Right forelimb (tissue), 1 donor: ENCODE measurements at places on chromosomes 6 and 20.
A peak's percentile ranks its signal among the peaks of the same experiment; 100 is the strongest.

DNA sequence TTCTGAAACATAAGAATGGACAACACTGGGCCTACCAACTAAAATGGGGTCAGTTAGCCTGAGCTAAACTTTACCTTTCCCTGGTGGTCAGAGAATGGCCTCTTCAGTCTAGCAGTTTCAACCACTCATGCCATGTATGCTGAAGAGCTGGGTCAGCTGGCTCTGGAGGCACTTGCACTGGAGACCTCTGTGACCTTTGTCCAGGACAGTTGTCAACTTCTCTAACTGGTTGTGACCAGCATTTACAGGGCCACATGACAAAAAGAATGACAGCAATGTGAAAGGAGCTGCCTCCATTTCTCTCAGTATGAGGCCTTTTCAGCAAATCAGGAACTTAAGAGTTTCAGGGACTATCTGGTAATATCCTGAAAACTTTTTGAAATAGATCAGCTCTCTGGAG is 59.9 kb upstream of the TMEM30A start:
- no peak for DNase-seq

DNA sequence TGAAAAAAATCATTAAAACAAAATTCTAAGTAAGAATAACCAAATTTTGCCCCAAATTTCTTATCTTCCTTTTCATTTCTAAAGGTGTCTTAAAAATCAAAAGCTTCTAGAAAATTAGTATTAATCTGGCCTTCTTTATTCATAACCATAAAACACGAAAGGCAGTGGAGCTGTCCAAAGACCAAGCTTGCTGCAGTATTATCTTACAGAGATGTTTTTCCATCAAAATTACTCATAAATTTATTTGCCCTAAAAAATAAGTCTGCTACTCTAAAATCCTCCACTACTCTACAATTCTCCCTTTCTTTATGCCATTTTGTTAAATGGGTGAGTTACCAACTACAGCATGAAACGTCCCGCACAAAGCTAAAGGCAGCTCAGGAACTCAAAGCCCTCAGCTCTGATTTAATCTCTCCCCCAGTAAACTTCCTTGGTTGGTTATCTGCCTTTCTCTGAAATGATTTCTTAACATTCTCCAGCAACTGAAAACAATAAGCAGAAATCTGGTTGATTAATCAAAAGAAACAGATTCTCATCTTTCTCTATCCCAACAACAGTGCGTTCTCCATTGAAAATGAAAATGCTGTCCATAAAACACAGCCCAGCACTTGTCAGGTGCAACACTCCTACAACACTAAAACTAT is 2.1 kb downstream of the USP49 start:
- DNase-seq = no peak

GRCh38 chr6:155955038-155955437 is 499.4 kb upstream of the NOX3 start:
- no peak for DNase-seq

GRCh38 chr6:126665551-126665950 is 325.6 kb downstream of the CENPW start:
- no peak for DNase-seq

- no peak for DNase-seq
Observed at GRCh38 chr6:134190883-134191282, 127.0 kb downstream of the SGK1 start.

GRCh38 chr6:5139828-5140771 is 55.0 kb downstream of the PPP1R3G start:
- no peak for DNase-seq

DNA sequence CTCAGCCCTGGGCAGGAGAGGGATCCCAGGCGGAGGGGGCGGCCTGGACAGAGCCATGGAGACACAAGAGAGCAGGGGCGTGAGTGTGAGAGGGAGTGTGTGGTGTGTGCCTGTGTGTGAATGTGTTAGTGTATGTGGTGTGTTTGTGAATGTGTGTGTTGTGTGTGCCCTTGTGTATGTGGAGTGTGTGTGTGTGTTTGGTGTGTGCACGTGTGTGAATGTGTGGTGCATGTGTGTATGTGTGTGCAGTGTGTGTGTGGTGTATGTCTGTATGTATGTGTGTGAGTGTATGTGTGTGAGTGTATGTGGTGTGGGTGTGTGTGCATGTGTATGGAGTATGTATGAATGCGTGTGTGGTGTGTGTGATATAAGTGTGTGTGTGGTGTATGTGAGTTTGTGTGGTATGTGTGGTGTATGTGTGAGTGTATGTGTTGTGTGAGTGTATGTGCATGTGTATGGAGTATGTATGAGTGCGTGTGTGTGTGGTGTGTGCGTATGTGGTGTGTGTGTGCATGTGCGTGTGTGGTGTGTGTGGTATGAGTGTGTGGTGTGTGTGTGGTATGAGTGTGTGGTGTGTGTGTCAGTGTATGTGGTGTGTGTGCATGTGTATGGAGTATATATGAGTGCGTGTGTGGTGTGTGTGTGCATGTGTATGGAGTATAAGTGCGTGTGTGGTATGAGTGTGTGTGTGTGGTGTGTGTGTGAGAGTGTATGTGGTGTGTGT is 175.2 kb upstream of the AFDN start:
- no peak for DNase-seq

- no peak for DNase-seq
Observed at GRCh38 chr6:96943555-96944215, 19.2 kb downstream of the KLHL32 start.

- no peak for DNase-seq
Observed at GRCh38 chr6:52642368-52642767, 28.5 kb upstream of the TMEM14A start.

GRCh38 chr6:150079604-150080003 is 10.7 kb upstream of the ULBP3 start:
- peak; percentile 45 for DNase-seq

GRCh38 chr6:135866445-135867123 is 15.1 kb downstream of the PDE7B start:
- no peak for DNase-seq

DNA sequence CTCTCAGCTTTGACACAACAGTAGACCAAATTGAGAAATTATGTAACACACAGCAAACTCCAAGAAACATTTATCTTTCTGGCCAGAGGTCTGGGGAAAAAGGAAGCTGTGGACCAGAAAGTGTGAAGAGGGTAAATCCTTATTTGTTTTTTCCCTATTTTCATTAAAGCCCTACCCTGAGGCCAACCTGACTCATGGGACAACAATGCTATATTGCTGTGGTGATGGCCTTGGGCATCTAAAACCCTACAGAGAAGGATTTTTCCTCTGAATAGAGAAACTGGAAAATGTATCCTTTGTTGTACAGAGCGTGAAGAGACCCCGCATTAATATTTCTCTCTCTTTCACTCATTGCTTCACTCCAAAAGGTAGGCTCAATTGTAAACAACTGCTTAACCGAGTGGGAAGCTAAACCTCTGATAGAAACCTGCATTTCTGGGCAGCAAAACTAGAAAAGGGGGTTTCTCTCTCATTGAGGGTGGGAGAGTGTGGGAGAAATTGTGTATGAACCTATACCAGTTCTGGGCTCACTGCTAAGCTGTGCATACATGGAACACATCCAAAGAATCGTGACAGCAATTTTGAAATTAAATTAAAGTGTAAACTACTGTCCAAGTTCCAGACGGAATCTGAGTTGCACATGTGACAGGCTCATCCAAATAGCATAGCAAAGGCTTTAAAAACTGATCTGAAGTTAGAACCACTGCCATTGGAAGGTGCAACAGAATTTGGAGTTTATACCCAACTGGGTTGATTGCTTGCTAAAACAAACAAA is 175.5 kb downstream of the CLVS2 start:
- DNase-seq = no peak

GRCh38 chr6:130381012-130381411 is 15.2 kb downstream of the TMEM200A start:
- DNase-seq = no peak

GRCh38 chr20:46371656-46372055 is 34.8 kb downstream of the ELMO2 start:
- DNase-seq = no peak

DNA sequence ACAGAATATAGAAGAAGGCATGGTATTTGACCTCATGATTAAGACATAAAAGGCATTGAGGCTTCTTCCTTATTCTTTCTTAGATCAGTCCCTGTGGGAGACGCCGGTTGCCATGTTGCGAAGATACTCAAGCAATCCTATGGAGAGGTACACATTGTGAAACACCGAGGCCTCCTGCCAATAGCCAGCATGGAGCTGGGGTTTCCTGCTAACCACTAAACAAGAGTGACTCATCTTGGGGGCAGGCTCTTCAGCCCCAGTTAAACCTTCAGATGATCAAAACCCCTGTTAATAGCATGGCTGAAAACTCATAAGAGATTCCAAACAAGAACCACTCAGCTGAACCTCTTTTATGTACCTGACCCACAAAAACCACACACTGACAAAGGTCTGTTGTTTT is 478.8 kb downstream of the CD83 start:
- no peak for DNase-seq

DNA sequence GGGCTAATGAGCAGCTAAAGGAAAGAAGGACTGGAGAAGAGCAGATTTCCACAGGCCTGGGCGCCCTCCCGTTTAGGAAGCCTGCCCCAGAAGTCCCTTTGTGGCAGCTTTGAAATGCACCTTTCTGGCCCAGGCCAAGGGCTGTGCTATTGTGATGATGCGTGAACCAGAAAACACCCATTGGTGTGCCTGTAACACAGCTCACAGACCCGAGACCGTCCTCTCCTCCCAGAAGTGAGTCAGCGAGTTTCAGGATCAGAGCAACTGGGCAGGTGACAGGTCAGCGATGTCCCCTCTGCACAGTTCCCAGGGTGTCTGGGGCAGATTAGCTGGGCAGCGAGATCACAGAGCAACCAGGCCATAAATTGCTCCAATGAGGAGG is 71.9 kb upstream of the SULF2 start:
- no peak for DNase-seq

GRCh38 chr6:10411971-10412460 is 2.9 kb downstream of the TFAP2A start:
- DNase-seq = no peak

DNA sequence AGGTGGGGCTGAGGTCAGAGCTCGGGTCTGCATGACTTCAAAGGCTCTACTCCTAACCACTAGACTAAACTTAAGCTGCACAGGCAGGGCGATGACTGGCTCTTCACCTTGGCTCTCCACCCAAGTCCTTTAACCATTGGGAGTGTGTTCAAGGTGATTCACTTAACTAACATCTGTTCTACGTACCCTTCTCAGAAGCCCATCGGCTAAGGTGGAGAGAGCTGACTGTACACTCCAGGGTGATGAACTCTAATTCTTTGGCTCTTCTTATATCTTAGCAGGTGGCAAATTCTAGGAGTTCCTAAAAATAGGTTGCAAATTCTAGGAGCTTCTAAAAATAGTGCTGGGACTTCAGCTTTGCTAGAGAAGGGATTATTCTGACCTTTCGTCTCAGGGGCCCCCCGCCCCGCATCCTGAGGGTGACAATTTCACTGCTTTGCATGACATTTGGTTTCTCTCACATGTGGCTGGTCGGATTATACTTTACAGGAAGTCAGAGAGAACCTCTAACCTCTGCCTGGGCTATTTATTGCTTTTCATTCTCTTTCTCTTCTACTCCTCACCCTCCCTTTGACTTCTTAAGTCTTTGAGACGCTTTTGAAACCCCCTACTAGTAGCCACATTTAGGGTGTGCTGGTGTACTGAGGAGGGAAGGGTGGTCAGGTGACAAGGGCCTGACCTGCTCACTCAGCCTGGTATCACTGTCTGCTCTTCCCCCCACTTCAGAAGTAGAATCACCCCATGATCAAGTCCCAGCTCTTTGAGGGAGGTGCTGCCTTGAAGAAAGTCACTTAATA is 55.5 kb downstream of the PRDM1 start:
- DNase-seq = no peak

DNA sequence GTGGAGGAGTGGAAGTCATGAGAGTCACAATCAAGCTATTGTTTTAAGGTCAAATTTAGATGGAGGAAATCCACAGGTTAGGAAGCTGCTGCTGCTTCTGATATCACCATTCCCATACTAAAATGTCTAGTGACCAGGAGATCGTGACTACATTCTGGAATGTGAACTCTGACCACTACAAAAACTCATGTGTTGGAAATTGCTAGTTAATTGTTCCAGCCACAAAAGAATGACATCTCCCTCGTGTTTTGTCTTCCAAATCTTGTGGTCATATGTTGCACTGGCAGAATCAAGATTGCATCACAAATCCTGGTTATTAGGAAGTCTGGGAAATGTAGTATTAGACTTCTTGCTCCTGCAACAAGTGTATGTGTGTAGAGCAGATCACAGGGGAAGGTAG is 441.9 kb downstream of the CD109 start:
- DNase-seq = no peak

- no peak for DNase-seq
Observed at GRCh38 chr6:113979937-113980336, 9.0 kb upstream of the HDAC2 start.

- no peak for DNase-seq
Observed at GRCh38 chr20:17494201-17494600, 37.0 kb downstream of the BFSP1 start.

DNA sequence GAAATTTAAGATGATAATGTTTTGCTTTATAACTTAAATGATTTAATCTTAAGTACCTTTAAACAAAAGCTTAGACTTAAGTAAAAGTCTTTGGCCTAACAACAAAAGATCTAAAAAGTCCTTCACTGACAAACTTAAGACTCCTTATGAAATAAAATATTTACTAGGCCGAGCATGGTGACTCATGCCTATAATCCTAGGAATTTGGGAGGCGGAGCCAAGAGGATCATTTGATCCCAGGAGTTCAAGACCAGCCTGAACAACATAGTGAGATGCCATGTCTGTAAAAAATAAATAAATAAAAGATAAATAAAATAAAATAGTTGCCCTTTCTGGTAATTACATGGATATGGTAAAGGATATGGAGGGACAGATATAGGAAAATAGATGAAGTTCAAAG is 12.4 kb downstream of the KATNA1 start:
- no peak for DNase-seq

- DNase-seq = no peak
Observed at GRCh38 chr20:62557462-62557861, 81.7 kb upstream of the GATA5 start.

GRCh38 chr6:93604951-93605350 is 185.6 kb upstream of the EPHA7 start:
- DNase-seq = no peak

- no peak for DNase-seq
Observed at GRCh38 chr20:278181-278580, 12.4 kb downstream of the C20orf96 start.

DNA sequence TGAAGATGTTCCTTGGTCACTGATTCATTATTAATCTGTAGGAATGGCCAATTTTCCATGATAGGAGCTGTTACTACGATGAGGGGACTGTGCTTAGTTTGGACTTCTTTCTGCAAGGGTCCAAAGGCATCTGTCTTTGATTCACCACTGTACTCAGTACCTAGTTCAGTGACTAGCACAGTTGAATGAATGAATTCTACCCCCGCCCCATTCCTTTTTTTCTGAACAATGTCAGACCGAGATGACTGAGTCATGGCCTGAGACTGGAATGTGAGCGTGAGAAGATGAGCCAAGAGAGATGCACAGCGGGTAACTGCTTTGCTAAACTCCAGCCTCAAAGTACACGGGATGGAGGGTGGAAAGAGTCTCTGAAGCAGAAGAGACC is 419 bp upstream of the SNHG17 start:
- DNase-seq = no peak
